Fibroblast of lung (primary cell): ENCODE measurements at places on chromosomes 6 and 20. TPM values are rescaled to one million over a fixed set of nuclear protein-coding genes. Genes with fewer than 3 reads are reported as not detected.

LRRC1 gene
- total RNA-seq, result 7.2 and 12.1 TPM in 2 replicates

IMPG1 gene
- total RNA-seq, result not detected in 2 replicates

ZNF391 gene
- 1.3 and 2.8 TPM in 2 replicates for total RNA-seq

MYBL2 gene
- total RNA-seq, result 0.26 and 1.2 TPM in 2 replicates

ZBTB12 gene
- total RNA-seq, result 9.5 and 13.2 TPM in 2 replicates

TMC2 gene
- total RNA-seq, result under 0.01 TPM in 2 replicates
